ENCODE measurements at places on chromosomes 3 and 15.
A peak's percentile ranks its signal among the peaks of the same experiment; 100 is the strongest.

DNA sequence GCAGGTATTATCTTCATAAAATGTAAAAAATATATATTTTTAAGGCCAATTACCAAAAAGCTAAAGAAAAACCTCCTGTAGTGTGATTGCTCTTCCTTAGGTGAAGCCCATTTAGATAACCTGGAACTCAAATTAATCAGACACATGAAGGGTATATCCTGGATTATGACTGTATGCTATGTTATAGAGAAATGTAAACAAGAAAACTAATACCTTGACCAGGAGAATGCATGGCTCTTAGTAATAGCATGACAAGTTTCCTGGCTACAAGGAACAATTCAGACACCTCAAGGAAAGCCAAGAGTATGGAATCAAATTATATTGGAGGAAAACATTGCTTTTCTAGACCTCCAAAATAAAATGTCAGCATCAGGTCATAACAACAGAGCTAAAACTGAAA lies 14.0 kb upstream of the CFAP161 start:
- no peak for DNase-seq

- no peak for DNase-seq
Observed at GRCh38 chr3:184562878-184563560, 1.4 kb downstream of the EPHB3 start.

DNA sequence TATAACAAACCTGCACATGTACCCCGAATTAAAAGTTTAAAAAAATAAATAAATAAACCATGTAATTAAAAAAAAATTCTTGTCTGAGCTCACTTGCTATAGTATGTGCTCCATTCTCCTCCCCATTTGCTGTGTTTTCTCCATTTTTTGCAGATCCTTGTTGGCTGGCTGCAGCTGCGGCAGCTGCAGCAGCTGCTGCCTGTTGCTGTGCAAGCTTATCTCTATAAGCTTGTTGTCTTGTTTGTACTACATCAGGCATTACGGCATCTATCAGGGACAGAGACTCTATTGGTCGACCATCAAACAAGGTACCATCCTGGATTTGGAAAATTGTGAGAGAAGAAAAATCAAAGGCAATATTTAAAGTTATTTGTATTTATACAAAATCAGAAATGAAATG lies 145.9 kb downstream of the TBL1XR1 start:
- peak; percentile 31 for DNase-seq

DNA sequence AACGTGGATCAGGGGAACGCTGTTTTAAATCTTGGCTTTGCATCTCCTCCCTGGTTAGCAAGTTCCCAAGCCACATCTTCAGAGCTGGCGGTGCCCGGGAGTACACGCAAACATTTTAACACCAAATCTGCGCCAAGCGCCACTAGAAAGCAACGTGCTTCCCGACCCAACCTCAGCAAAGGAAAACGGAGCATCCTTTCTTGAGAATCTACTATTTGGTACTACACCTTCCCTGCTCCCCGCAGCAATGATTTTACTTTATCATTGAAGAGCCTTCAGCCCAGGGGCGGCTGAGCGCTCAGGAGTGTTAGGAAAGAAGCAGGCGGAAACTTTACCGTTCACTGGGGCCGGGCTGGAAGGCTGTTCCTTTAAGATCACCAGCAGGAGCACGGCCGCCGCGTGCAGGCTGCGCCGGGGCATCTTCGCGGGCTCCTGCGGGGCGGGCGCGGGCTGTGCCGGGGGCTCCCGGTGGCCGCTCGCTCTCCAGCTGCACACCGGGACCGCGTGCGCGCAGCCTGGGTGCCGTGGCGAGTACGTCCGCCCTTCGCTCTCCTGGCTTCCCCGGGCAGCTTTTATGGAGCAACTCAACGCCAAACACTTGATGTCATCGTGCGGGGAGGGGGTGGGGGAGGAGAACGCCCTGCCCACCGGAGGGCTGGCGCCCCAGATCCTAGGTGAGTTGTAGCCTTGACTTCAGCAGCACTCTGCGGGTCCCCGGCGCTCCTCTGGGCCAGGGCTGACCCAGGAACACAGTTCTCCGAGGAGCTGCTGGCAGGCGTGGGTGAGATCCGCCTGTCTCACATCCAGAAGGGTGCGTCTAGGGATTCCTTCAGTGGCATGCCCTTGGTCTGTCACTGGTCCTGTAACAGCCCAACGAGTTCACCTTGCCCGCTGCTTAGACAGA lies at the start of gene CA12:
Gene CA12, minus strand, starts transcription at position 546 of the 904 bp plus-strand sequence. Its CDS starts 126 bp downstream, at position 420.
- no peak for DNase-seq

DNA sequence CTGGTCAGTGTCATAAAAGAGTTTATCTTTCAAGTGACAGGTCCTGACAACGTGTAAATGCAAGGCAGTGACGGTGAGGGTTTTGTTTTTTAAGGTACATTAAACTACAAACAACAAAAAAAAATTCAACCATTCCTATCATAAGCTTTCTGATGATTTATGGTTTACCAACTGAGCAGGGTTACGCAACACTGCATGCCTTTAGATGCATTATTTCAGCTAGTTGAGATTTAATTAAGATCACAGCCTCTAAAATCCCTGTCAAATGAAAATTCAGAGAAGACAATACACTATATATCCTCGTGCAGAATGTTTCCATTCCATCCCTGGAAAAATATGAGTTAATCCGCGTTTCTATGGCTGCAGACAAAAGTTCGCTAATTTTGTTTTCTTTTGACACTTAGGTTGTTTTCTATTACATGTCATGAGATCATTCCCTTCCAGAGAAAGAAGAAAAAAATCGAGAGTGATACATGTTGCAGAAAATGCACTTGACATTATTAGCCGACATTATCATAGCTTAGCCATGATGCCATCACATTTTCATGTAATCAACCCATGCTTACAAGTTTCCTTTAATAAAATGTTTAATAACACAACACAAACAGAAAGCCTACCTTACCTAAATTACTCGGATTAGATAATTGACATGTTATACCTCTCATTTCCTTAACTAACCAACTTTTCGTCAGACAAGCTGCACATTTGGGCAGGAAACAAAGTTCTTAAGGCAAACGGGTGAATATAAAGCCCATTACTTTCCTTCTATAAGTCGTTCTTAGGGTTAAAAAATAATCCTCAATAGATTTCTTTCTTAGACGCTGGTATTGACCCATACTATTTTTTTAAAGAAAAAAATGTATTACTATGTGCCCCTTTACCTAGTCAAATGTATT lies 521.2 kb downstream of the FOXP1 start:
- DNase-seq, result no peak

DNA sequence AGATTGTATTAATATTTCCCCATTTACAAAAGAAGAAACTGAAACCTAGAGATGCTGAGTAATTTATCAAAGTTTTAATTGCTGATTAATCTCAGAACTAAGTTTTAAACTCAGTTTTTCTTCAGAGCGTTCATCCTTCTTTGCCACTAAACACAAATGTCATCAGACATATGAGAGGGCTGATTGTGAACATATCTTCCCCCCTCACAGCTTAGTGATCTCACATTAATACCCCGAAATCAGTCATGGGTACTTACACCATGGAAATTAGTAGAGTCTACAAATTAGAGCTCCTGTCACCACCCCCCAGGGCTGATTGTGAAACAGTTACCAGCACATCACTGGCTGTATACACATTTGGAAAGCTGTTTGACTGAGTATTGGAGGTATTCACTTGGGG lies 189.3 kb upstream of the SGO1 start:
- no peak for DNase-seq

- DNase-seq, result no peak
Observed at GRCh38 chr3:186129206-186129605, 20.3 kb upstream of the ETV5 start.

GRCh38 chr3:9808345-9809037 lies 1.6 kb upstream of the TTLL3 start:
- peak; percentile 31 for DNase-seq

DNA sequence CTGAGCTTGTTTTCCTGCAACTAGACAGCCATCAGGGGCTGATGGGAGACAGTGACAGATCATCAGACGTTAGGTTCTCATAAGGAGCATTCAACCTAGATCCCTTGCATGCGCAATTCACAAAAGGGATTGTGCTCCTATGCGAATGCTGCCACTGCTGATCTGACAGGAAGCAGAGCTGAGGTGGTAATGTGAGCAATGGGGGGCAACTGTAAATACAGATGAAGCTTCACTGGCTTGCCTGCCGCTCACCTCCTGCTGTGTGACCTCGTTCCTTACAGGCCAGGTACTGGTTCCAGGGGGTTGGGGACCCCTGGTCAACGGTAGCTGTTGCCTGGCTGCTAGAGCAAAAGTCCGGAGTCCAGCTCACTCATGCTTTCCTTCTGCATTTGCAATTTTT lies 26.4 kb upstream of the KCNAB1 start:
- DNase-seq, result no peak

GRCh38 chr3:62500556-62501288 lies 127.4 kb upstream of the FEZF2 start:
- DNase-seq, result no peak

GRCh38 chr3:184378651-184379357 lies 797 bp upstream of the THPO start:
- no peak for DNase-seq

DNA sequence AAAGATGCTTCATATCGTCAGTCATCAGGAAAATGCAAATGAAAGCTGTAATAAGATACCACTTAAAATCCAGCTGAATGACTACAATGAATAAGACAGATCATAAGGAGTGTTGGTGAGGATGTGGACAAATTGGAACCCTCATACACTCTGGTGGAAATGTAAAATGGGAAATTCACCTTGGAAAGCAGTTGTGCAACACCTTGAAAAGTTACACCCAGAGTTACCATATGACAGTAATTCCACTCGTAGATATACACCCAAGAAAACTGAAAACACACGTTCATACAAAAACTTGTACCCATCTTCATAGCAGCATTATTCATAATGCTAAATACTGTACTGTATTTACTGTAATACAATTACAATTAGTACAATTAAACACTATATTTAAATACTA lies 2.3 kb downstream of the TTC23 start:
- DNase-seq, result no peak

GRCh38 chr3:176904506-176904905 lies 292.8 kb downstream of the TBL1XR1 start:
- no peak for DNase-seq

DNA sequence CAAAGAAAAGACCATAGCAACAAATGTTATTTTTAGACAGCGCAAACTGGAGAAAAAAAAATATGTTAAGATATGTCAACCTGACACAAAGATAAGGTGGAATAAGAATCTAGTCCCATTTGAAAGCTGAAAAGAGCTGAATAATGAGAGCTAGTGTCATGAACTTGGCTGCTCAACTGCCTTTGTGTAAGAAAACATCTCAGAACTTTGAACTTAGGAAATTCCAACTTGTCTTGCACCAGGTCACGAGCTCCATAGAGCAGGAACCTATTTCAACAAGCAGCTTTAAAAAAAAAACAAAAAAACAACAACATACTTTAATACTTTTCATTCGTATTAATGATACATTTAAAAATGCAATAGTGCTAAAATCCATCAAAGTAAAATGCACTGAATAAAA lies 79.5 kb downstream of the ZNF280D start:
- DNase-seq, result no peak

DNA sequence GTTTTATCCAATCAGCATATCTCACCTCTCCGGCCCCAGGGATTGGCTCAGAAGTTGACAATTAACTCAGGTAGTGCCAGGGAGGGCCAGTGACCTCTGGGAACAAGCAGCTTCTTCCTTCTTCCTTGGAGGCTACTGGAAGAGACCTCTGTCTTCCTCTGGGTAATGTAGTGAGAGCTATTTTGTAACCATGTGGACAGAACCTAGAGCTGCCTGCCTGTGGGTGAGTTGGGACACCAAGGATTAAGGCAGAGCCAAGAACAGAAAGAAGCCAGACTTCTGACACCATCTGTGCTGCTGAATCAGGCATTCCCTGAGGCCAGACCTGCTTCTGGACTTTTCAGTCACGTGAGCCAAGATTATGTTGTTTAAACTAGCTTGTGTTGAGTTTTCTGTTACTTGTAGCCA lies 5.9 kb upstream of the NDUFAF1 start:
- no peak for DNase-seq

DNA sequence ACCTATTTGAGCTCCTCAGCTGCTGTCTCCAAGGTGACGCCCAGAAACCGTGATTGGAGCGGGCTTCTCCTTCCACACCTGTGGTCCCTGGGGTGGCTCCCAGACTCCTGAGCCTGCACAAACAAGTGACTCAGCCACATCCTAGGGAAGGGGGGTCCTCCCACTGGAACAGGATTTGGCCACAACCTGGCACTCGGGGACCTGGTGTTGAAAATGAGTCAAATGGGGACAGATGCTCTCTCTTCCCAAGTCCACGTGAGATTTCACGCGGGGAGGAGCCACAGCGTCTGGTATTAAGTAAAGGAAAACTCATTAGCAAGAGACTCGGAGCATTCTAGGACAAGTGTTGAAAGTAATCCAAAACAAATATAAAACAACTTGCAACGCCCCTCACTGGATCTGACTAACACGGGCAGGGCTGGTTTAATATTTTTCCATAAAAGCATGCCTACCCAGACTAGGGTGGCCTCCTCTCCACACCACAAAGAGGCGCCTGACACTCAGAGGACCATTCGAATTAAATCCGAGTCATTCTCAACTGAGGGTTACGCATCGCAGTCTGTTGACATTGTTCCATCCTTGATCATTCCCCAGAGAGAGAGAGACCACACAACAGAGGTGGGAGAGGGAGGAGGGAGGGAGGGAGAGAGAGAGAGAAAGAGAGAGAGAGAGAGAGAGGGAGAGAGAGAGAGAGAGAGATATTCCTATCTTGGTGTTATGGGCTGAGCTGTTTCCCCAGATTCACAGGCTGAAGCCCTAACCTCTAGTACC lies 74.4 kb downstream of the MGLL start:
- no peak for DNase-seq

GRCh38 chr3:157136647-157137387 lies 23.1 kb downstream of the CCNL1 start:
- no peak for DNase-seq

DNA sequence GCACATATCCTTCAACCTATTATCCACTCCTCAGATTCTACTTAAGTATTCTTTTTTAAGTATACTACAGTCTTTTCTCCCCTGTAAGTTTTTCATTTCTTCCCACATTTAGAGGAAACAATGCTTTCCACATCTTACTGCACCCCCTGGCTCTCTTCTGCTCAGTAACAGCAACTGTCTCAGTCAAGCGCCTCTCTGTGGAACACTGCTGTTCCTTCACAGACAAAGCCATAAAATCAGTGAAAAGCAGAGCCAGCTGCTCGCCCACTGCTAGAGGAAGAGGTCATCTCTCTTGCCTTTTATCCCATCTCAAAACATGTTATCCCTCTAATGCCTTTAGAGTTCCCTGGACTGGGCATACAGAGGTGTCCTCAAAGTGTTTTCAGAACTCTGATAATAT lies 24.8 kb downstream of the SERP1 start:
- peak; percentile 16 for DNase-seq

DNA sequence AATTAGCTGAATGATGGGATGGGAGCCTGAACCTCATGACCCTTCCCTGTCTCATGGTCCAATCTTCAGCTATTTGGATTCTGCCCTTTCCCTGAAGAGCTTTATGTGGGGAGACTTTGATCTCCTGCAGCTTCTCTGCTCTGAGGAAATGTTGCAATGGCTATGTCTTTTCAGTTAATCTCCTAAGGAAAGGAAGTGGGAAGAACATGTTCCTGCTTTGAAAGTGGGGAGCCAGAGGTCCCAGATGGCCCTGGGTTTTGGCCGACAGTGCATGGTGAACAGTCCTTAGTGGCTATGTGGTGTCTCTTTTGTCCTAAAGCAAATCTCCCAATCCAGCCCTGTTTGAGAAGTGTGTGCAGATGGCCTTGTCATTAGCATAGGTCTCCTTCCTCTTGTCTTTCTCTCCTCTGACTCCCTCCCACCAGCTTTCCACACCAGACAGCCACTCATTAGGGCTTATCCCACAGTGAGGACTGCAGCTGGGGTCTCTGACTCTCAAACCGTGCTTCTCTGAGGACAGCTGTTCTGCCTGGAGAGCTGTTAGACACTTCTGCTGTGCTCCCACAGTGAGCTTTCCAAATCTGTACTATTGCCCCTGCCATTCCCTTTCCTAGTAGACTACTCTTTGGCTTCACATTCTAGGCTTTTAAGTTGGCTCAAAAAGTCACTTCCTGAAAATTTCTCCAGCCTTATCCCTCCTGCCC lies 365.8 kb upstream of the UMPS start:
- no peak for DNase-seq
